ENCODE measurements at places on chromosomes 1 and 21.

- DNase-seq: no peak
Observed at GRCh38 chr1:172832006-172832725, 173.3 kb downstream of the FASLG start.

- DNase-seq: no peak
Observed at GRCh38 chr1:157099633-157100009, at the start of gene ETV3L. TSS of gene ETV3L (minus strand) at chr1:157099808. CDS start at chr1:157099523, 285 bp downstream.

DNA sequence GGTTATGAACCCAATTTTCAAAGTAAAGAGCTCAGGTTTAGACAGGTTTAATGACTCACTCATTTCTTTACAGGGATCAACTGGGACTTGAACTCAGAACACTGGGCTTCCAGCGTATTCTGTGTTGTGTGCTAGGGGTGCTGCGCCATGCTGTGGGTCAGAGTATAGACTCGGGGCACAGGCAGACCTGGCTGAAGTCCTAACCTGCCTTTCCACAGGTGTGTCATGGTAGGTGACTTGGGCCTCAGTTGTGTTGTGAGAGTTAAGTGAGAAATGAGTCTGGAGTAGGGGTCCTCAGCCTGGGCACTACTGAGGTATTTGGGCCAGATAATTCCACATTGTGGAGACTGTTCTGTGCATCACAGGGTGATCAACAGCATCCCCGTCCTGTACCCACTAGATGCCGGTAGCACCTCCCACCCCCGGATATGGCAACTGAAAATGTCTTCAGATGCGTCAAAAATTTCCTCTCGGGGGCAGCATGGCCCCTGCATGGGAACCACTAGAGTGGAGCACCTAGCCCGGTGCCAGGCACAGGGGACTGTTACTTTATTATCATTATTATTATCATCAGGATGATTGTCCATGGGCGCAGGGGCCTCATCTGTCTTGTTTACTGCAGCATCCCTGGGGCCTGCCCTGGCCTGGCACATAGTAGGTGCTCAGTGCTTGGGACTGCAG, 575.5 kb downstream of the PTPRU start:
- DNase-seq: no peak

DNA sequence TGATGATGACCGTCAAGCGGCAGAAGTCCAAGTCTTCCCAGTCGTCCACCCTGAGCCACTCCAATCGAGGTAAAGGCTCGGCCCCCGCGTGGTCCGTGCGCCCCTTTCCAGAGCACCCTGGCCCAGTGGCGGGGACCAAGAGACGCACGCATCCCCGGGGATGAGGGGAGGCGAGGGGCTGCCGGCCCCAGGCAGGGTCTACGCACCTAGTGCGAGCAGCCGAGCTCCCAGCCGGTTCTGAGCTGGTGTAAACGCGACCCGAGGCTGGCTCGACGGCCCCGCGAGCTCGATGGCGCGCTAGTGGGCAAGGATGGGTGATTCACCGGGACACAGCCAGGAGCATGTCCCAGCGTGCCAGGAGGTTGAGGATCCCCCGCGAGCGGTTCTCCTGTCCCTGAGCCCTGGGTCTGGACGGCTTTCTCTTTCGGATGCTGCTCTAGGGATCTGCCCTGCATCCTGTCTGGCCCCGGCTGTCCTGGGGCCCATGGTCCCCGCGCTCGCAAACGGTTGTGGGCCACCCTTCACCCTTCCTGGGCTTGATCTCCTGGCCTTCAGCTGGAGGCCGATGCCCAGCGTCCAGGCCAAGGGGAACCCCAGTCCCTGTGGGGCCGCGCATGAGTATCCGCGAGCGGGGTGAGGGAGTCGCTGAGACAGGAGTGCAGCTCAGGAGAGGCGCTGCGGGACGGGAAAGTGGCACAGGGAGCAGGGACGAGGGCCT, 689 bp downstream of the PKP1 start:
- no peak for DNase-seq

DNA sequence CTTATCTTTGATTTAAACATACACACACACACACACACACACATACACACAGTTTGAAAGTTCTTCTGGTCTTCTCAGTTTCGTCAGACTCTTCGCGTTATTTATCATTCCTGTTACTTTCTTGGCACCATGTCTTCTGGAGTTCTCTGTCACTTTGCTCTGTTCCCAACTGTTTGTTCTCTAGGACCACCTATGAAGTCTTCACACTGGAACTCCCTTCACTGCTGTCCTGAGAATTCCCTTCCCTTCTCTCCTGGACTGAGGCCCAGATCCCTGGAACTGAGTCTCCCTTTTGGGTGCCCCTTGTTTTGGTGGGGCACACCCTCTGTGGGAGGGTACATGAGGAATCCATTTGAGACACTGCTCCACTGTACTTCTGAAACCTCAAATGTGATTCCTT, 30.5 kb downstream of the ALG14 start:
- no peak for DNase-seq

- no peak for DNase-seq
Observed at GRCh38 chr21:32717851-32718316, 9.9 kb downstream of the SYNJ1 start.

GRCh38 chr1:236754525-236755210, 40.4 kb upstream of the MTR start:
- DNase-seq: no peak

DNA sequence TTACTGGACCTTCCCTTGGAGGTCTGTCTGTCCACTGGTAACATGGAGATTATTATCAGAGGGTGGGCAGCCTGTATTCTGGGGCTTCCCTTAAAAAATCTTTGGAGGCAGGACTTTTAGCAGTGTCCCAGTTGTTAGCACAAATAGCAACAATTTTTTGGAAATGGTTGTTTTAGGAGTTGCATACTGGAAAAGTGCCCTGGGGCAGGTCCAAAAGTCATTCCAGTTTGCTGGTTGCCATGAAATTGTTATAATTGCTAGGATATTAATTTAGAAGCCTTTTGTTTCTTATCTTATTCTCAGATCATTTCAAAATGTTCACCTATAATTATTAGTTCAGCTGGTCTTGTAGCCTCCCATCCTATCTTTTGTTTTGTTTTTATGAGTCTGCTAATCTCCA, 71.0 kb downstream of the PTGS2 start:
- no peak for DNase-seq

DNA sequence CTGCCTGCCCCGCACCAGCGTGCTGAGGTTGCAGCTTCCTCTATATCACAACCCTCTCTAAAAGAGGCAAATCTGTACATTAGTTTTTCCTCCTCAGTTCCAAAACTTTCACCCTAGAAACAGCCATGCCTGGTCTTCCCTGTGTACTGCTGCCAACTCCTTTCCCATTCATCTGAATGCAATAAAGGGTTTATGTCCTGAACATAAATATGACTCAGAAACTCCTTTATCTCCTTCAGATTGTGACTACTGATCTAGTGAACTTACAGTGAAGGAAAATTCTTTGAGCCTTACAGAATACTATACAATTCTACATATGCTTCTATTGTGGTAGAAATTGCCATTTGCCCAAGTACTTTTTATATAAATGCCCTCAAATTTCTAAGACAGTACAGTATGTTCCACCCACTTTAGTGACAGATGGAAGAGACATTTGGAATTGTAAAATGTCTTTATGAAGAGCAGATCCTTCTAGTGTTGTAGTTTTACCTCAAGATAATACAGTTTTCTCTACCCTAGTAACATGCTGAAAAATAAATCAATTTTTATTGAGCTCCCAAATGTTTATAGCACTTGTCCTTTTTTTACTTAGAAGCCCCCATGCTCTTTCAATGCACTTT, 345.1 kb upstream of the SNX7 start:
- no peak for DNase-seq

DNA sequence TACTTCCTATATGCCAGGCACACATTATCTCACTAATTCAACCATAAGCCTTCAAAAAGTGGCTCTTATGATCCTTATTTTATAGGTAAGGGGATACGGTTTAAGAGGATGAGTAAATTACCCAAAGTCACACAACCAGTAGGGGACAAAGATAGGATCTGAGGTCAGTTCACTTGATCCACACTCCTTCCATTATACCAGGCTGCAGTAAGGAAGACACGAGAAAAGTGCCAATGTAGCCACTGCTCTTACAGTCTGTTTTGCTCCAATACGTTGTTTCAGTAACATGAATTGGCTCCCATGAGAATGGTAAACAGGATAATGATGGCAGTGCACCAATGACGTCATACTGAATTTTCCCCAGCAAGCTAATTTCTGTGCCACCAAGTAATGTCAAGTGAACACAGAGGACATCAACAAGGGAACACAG, 15.4 kb upstream of the GUCA2A start:
- no peak for DNase-seq

DNA sequence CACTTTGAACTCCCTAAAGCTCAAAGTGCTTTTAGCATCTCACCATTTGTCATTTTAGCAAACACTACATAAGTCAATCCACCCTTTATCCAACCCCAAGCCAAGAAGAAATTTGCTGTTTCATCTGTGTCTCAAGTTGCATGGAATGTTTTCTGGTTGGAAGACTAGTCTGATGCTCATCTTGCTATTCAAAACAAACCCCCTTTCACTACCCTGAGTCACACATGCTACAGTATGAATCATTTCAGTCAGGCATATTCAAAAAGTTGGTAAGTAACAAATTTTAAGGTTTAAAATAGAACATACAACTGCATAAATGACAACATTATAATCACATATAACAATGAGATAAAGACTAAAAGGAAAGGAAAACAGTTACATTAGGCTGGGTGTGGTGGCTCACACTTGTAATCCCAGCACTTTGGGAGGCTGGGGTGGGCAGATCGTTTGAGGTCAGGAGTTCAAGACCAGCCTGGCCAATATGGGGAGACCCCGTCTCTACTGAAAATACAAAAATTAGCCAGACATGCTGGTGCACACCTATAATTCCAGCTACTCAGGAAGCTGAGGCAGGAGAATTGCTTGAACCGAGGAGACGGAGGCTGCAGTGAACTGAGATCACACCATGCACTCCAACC, 38.7 kb downstream of the DSTYK start:
- DNase-seq: no peak

- no peak for DNase-seq
Observed at GRCh38 chr1:113557187-113557586, 166.9 kb downstream of the MAGI3 start.

DNA sequence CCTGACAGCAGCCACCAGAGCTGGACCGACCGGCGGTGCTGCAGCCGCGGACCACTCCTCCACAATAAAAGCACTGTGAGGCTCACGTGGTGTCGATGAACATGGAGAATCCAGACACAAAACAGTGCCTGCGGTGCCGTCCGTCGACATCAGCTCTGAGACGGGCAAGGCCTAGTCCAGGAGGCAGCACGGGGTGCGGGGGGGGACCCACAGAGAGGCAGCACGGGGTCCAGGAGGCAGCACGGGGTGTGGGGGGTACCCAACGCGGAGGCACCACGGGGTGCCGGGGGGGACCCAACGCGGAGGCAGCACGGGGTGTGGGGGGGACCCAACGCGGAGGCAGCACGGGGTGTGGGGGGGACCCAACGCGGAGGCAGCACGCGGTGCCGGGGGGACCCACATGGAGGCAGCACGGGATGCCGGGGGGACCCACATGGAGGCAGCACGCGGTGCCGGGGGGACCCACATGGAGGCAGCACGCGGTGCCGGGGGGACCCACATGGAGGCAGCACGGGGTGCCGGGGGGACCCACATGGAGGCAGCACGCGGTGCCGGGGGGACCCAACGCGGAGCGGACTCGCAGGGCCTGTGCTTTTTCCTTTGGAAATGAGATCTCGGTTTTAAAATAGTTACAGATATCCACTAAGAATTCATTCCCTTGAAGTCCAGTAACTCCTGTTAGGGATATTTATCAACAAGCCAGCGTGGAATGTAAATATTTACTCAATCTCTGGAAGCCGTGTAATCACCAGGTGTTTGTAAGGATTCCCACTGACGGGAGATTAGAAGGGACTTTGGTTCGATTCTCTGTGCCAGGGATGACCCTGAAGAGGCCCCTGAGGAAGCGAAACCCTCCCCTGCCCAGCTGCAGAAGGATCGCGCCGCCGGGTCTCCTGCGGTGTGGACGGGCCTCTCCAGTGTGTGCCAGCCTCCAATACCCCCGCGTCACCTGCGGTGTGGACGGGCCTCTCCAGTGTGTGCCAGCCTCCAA, 52.1 kb downstream of the COL6A1 start:
- no peak for DNase-seq

GRCh38 chr1:215181518-215181917, 99.0 kb downstream of the KCNK2 start:
- no peak for DNase-seq

GRCh38 chr1:173913111-173913510, 4.0 kb downstream of the SERPINC1 start:
- no peak for DNase-seq

- no peak for DNase-seq
Observed at GRCh38 chr1:23097316-23097715, 71.3 kb downstream of the LUZP1 start.

DNA sequence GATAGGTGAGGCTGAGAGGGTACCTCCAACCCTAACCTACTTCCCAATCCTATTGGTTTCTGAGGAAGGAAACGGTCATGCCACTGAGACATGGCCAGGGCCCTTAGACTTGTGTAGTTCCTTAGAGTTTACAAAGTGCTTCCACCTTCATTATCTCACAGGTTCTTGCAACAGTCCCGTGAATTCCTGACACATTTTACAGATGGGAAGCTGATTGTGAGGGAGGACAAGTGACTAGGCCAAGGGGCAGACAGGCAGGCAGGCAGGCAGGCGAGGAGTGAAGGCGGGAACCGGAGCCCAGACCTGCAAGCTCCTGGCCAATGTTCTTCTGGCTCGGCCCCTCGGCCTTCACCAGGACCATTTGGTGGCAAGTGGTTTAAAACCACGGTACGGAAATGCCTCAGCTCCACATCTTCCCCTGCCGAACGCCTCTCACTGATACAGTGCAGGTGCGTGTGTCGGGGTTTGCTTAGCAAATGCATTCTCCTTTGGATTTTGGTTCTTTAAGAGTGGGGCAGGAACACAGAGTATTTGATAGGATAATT, 45.1 kb downstream of the ZBTB18 start:
- no peak for DNase-seq

GRCh38 chr1:213284626-213285025, 233.6 kb downstream of the RPS6KC1 start:
- no peak for DNase-seq

DNA sequence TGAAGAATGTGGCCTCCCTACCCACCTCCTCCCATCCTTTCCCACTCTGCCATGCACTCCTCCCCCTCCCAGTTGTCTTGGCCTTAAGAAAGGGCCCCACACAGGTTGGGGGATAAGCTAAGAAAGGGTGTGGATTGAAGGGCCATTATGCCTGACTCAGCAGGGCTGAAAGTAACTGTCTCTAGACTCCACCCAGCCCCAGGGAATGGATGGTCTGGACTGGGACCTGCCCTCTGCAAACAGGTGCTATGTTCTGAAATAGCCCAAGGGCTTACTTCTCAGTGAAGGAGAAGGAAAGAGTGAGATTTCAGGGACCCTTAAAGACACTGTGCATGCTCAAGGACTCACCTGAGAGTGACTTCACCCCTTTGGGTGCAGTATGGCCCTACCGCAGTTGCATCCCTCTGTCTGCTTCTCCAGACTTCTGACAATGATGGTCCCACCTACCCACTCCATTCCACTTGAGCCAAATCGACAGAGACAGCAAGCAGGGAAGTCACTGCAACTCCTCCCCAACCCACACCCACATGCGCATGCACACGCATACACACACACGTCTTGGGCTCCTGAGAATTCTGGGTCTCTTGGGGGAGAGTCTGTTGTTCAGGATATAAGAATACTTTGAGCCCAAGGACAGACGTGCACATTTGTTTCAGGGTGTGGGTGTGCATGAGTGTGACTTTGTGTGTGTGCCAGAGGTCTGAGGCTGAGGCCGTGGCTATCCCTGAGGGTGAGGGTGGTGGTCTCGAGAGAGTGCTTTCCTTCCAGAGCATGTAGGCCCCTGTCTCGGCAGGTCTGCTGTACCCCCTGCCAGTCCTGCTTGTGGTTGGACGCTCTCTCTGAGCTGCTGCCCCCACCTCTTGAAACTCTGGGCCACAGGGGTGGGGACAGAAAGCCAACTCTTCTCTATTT, 231.9 kb downstream of the PTPRU start:
- no peak for DNase-seq
